ENCODE measurements at places on chromosomes 11 and 22.

DNA sequence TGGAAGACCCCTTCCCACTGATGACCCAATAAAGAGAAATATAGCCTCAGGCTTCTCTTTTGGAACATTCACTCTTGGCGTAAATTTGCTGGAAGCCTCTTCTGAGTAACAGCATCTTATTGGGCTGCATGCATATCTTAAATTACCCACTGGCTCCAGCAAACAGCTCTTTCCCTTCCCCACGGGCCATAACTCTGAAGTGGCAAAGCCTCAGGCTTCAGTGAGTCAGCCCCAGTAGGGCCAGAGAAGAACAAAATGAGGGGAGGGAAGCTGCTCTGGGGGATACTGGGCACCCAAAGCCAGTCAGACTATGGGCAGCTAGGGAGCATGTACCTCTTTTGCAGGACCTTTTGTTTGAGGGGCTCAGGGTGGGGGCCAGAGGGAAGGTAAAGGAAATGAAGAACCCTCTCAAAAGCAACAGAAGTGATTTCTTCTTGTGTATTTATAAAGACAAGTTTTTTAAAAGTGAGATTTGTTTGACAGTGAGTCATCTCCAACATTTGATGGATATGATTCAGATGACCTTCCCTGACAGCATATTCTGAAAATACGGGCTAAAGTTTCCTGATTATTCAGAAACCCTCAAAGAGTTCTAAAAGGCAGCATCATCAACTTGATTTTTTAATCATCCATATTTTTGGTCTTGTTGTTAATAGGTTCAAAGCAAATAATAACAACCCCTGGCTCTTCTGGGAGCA lies 203.4 kb downstream of the KIF18A start:
- DNase-seq, result peak; percentile 93

DNA sequence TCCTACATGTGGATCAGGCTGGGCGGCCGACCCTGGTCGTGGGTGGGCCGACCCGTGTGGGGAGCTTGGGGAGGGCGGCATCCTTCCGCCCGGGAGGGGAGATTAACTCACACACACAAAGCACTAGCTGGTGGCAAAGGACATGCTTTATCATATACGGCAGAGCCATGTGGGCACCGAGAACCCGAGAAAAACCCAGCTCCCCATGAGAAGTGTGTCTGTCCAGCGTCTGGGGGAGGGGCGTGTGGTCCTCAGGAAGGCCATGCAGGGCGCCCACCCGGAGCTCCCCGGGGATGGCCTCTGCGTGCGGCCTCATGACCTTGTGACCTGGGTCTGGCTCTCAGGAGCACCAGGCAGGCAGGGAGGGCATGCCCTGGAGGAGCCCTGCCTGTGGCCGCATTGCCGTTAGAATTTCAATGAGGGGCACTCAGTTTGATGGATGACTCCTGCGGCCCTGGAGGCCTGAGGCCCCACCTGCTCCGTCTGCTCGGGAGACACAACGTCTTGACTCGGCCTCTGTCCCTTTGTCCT lies 39.4 kb upstream of the TOLLIP start:
- DNase-seq, result no peak

DNA sequence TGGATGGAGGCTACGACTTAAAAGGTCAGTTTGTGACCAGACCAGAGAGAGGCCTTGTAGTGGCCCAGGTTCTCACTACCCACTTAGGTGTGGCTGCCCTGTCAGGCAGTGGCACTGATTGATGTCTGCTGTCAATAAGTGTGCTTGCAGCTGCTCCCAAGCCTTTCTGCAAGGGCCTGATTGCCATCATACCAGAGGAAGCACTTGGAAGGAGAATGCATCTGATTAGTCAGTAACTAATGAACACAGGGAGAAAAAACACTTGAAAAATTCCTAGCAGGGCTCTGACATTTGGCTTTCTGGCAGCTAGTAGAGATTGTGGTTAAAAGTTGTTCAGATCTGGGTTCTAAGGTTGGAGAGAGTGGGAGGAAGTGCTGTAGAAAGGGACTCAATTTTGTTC lies 107.5 kb downstream of the NAV2 start:
- peak; percentile 36 for DNase-seq

- peak; percentile 78 for DNase-seq
Measured at GRCh38 chr11:85810871-85811611, at the start of gene SYTL2. Gene SYTL2, minus strand, starts transcription at chr11:85811141. Its CDS starts 53,416 bp downstream, at chr11:85757725.

GRCh38 chr22:50224071-50224470 lies 20.8 kb downstream of the TUBGCP6 start:
- DNase-seq, result no peak

GRCh38 chr22:24416611-24417010 lies 10.8 kb upstream of the ADORA2A start:
- no peak for DNase-seq

DNA sequence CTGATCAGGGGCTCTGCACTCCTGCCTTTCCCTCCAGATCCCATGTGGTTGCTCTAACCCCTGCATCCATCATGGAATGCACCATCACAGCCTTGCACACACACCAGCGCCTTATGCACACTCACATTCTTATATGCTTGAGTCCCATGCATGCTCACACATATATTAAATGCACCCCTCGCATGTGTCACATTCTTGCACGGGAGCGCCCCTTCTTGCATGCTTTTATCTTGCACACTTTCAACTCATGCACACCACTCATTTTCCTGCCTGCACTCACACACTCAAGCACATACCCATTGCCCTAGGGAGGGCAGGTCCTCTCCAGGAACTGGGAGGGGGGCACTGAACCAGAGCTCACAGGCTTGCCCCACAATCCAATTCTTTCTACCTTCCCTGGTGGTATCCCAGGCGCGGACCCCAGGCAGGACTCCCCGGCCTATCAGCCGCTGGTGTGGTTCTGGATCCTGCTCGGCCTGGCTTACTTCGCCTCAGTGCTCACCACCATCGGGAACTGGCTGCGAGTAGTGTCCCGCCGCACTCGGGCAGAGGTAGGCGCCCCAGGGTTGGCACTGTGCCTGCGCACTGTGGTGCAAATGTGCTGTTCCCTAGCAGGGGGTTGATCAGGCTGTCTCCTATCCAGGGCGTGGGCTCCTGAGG lies 2.3 kb upstream of the CATSPERZ start:
- DNase-seq, result no peak

GRCh38 chr11:6992457-6993417 lies 27.4 kb downstream of the ZNF214 start:
- peak; percentile 84 for DNase-seq

GRCh38 chr11:57480409-57481137 lies 20.2 kb downstream of the RTN4RL2 start:
- peak; percentile 55 for DNase-seq

- no peak for DNase-seq
Measured at GRCh38 chr11:15758857-15759465, 597.4 kb downstream of the SOX6 start.

GRCh38 chr22:37162221-37163095 lies 12.7 kb upstream of the IL2RB start:
- DNase-seq, result no peak

- DNase-seq, result no peak
Measured at GRCh38 chr11:132719684-132720083, 812.6 kb downstream of the OPCML start.

- peak; percentile 28 for DNase-seq
Measured at GRCh38 chr22:32904044-32904443, 102.5 kb downstream of the TIMP3 start.

GRCh38 chr11:1863352-1864216 lies 10.7 kb downstream of the LSP1 start:
- peak; percentile 91 for DNase-seq

GRCh38 chr11:114401311-114401710 lies 845 bp downstream of the RBM7 start:
- no peak for DNase-seq

DNA sequence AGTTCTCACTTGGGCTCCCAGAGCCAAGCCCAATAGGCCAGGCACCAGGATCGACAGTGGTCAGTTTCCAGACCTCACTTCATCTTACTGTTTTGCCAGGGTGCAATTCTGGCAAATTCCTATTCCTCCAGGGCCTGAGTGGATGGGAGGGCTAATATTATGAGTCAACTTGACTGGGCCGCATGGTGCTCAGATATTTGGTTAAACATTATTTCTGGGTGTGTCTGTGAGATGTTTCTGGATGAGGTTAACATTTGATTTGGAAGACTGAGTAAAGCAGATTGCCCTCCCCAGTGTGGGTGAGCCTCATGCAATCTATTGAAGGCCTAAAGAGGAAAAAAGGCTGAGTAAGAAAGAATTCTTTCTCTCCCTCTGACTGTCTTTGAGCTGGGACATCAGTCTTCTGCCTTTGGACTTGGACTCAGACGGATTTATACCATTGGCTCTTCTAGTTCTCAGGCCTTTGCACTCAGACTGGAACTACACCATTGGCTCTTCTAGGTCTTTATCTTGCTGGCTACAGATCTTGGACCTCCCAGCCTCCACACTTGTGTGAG lies 132.9 kb upstream of the ZBED5 start:
- DNase-seq, result peak; percentile 3

- DNase-seq, result peak; percentile 64
Measured at GRCh38 chr11:119108146-119108856, 1.2 kb downstream of the C2CD2L start.

DNA sequence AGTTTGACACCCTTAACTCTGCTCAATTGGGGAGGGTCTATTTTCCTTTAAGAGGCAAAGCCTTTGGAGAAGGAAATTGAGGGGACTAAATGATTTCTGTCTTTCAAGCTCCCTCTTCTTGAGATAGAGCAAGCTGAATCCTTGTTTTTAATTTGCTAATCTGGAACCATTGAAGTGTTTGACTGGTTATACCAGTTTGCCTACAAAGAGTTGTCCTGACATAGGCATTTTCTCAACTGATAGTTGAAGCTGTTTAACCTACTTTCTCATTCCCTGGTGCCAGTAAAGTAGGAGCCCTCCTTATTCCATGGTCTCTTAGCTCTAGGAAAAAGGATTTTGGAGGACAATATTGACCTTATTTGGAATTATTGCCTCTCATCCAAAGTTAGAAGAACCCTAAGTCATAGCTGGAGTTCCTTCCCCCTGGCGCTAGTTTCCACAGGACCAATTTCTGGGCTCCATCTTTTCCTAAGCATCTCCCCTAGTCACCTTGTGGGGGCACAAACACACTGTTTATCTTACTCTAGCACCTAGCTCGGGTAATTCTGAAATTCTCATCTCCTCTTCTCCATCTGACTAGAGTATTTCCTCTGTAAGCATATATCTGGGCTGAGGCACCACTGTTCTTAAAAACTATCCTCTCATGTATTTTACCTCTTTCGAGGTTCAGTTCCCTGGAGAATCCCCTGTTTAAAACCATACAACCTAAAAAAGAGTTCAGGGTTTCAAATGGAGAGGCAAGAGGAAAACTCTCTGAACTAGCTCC lies 7.4 kb downstream of the ZDHHC5 start:
- no peak for DNase-seq

GRCh38 chr22:41381329-41382097 lies at the start of gene TEF:
Gene TEF, plus strand, starts transcription at chr22:41381942. Its CDS starts 103 bp downstream, at chr22:41382045.
- peak; percentile 99 for DNase-seq

- DNase-seq, result no peak
Measured at GRCh38 chr11:8317159-8317558, 53.5 kb upstream of the LMO1 start.

- DNase-seq, result no peak
Measured at GRCh38 chr11:130947481-130947880, 31.2 kb upstream of the SNX19 start.

Data from EL (cell line).